ENCODE measurements at places on chromosomes 12 and 14.

GRCh38 chr12:107929436-107929835 lies 154.9 kb downstream of the ASCL4 start:
- DNase-seq: peak; percentile 5

- no peak for DNase-seq
Observed at GRCh38 chr14:103502877-103503276, 19.8 kb downstream of the CKB start.

GRCh38 chr14:55309761-55310365 lies 38.6 kb downstream of the FBXO34 start:
- no peak for DNase-seq

DNA sequence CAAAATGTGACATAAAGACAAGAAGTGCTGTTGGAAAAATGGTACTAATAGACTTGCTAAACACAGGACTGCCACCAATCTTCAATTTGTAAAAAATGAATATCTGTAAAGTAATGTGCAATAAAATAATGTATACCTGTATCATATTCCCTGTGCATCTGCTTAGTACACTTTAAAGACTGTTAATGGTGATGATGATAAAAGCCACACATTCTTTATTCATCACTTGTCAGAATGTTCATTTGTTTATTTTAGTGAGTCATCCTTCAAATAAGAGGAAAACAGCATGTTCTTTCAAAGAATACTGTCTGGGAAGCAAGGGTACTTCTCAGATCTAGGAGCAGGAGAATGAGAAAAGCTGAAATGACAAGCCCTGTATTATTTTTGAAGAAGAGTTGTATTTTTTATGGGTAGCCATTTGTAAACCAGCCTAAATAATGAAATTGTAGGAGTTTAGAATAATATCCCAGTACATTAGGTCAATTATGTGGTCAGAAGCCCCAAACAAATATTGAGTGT lies 78.3 kb upstream of the PSMA6 start:
- no peak for DNase-seq

DNA sequence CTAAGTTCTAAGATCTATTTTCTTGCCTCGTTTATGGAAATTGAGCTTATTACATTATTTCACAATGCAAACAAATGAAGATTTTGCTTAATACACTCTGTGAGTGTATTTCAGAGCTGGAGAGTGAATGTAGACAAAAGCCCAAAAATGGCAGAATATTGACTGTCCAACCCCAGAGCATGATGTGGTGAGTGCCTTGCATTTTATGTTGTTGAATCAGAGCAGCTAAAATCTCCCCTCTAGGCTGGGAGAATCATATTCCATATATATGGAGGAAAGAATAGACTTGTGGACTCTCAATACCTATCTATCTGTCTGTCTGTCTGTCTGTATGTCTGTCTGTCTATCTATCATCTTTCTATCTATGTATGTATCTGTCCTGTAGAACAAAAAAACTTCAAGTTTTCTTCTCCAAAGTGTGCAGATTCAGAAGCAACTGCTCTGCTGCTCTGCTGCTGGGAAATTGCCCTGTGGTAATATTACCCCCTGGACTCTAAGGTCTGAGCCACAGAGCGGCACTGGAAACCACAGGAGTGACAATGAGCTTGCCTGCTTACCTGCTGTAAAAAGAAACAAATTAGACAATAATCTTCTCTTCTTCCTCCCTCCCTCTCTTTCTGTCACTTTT lies 209.4 kb upstream of the PRICKLE1 start:
- peak; percentile 49 for DNase-seq

DNA sequence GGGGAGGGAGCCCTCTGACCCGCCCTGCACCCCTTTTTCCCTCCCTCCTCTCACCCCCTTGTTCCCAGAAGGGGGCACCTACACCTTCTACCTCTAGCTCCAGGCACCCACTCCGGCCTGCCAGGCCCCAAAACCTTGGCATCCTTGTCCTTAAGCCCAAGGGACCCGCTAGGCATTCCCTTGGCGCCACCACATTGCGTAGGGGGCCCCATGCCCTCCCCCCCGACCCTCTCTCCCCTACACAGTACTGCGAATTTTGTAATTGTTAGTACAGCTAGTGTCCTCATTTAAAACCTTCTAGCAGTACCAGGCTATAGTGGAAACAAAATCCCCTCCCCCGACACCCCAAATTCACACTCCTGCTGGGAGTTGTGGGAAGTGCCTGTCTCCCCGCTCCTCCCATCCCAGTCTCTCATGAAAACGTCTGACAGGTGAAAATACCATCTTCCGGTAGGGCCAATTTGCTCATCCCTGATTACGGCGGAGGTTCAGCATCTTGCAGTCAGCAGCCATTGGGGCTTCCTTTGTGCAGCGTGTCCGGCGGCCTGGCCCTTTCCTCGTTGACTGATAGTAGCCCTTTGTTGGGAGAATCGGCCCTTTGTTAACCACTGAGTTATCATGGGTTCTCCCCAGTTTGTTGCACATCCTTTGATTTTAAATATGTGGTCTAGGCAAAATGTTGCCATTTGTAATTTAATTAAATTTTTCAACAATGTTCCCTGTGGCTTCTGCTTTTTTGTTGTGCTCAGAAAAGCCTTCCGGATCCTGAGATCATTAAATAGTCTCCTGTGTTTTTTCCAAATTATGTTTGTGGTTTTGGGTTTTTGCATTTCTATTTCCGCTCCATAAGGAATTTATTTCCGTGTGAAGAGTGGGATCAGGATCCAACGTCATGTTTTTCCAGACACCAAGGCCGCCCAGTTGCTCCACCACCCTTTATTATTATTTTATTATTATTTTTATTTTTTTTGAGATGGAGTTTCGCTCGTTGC lies 7.9 kb upstream of the CEP170B start:
- no peak for DNase-seq

GRCh38 chr12:63777340-63777739 lies 2.4 kb upstream of the RXYLT1 start:
- DNase-seq: no peak

DNA sequence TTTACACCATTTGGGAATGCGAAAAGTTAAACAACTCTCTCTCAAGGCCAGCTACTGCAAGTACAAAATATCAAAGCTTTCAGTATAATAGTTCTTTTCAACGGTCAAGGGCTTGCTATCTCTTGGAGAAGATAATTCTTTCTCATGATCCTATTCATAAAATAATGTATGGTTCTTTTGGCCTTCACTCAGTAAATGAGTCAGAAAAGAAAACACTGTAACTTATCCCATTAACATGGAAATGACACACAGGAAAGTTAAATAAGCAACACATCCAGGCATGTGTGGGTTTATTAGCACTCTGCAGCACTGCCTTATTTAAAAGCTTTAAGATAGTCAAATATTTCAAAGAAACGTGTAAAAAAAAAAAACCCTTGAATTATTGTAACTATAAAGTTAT lies 36.9 kb downstream of the ZFC3H1 start:
- no peak for DNase-seq

GRCh38 chr12:45789025-45789424 lies 59.5 kb downstream of the ARID2 start:
- no peak for DNase-seq

- no peak for DNase-seq
Observed at GRCh38 chr12:121513464-121514183, 67.2 kb downstream of the KDM2B start.

GRCh38 chr12:29726321-29726692 lies 57.4 kb downstream of the TMTC1 start:
- DNase-seq: peak; percentile 40

- DNase-seq: no peak
Observed at GRCh38 chr12:124683152-124684124, 116.0 kb upstream of the NCOR2 start.

GRCh38 chr12:111057701-111058425 lies 137.5 kb upstream of the MYL2 start:
- DNase-seq: no peak

GRCh38 chr12:96326628-96327227 lies 73.5 kb downstream of the CDK17 start:
- DNase-seq: no peak

GRCh38 chr12:122983789-122984515 lies 3.5 kb downstream of the ARL6IP4 start:
- no peak for DNase-seq

DNA sequence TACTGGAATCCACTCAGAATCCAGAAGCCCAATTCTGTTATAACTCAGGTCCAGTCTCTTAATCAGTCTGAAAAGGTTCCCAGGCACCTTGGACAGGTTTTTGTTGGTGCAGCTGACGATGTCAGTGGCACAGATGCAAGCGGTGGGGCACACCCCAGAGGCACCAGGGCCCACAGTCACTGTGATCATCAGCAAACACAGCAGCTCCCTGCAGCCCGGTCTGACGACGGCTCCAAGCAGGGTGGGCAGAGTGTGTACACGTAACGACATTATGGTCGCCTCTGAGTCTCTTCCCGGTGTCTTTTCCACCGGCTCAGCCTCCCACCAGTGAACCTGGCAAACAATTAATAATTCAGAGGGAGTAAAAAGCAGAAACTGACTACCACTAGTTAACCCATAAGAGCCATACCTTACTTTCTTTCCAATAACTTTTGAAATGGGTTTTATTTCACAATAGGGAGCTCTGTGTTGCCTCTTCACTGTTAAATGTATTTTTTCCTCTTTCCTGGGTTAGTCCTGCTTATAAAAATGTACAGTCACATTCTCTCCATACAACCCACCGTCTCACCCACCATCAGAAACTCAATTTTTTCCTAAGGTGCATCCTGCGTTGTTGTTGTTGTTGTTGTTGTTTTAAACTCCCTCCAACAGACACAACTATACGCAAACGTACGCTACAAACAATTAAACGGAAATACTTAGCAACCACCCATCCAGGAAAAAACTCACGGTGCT lies 521 bp upstream of the PCED1B start:
- DNase-seq: no peak

GRCh38 chr14:46344327-46344937 lies 307.1 kb downstream of the RPL10L start:
- DNase-seq: peak; percentile 1

DNA sequence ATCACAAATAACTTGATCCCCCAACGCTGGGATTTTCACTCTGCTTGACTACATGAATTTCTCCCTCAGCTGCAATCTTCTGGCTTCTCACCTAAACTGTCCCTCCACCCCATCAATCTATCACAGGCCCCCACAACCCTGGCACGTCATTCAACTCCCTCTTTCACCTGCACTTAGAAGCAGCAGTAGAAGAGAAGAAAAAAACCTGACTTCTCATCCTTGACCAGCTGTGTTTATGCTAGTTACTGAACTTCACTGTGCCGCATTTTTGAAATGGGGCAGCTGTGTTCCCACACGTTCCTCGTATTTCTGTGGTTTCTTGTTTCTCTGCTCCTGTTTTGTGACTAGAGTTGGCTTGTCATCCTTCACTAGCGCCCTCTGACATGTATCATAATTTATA lies 35.0 kb downstream of the ITPR2 start:
- DNase-seq: no peak

DNA sequence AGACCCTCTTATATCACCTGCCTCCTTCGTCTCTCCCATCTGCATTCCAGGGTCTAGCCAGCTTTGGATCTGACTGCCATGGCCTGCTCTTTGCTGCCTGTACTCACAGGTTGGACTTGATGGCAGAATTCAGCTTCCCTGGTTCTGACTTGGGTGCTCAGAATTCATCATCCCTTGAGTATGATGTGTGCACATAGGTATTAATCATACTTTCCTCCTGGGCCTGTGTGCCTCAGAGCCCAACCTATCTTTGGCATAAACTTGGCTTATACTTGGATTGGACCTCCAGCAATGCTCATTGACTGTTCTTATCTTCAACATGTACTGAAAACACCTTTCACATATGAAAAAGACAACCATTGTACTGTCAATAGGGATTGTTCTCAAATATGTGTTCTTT lies 70.7 kb upstream of the LMNTD1 start:
- DNase-seq: no peak

DNA sequence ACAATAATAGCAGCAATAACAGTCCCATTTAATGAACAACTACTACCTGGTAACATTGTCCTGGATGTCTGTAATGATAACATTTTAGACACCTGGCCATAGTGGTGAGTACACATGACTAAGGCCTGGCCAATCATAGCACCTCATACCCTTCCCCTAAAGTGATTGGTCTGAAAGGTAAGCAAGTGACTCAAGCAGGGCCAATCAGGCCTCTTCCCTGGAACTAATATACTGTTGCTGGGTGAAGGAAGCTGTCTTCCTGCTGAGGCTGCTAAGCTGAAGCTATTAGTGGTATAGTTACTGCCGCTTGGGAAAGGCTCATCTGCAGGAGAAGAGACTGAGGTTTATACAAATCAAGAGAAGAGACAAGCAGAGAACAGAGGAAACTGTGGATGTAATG lies 18.7 kb upstream of the NOS1 start:
- no peak for DNase-seq
